ENCODE measurements at places on chromosomes 2 and 18. TPM values are rescaled to one million over a fixed set of nuclear protein-coding genes. Genes with fewer than 3 reads are reported as not detected.

Gene SMYD5
- total RNA-seq, result 19.7 TPM

Gene TMEM198
- 0.18 TPM for total RNA-seq

Gene WNT6
- not detected for total RNA-seq

DNA sequence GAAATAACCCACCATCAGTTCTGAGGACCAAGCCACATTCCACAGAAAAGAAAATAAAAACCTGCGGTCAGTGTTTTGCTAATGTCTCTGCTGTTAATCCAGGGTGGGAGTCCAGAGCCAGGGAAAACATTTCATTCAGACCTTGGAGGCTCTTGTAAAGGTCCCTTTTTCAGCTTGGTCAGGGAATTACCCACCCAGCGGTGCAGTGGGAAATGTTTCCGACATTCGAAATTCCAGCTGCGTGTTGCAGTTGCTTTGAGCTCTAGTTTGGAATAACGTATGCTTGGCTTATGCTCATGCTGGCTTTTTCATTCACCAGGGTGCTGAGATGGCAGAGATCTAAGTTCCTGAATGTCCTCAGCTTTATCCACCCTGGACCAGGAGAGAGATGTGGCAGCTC lies 219.1 kb downstream of the TRIB2 start:
- no peak for DNase-seq

Gene UGT1A5
- not detected for total RNA-seq

DNA sequence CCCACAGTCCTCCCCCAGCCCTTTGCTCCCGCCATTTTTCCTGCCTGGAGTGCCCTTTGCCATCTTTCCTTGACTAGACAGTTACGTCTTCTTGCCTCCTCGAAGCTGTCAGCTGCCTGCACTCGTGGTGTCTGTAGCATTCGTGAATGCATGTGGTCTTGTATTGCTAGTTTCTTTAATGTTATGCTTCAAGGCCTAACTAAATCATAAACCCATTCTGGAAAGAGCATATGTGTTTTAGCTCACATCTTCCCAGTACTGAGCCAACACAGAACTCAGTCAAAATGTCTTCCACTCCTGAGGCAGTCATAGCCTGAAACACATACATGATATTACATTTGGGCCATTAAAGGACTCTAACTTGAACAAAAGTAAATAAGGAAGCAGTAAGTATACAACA lies 35.6 kb downstream of the SPC25 start:
- DNase-seq, result no peak

Gene HNMT
- total RNA-seq, result 14.2 TPM

GRCh38 chr18:62396967-62397366 lies 71.9 kb downstream of the TNFRSF11A start:
- no peak for DNase-seq

DNA sequence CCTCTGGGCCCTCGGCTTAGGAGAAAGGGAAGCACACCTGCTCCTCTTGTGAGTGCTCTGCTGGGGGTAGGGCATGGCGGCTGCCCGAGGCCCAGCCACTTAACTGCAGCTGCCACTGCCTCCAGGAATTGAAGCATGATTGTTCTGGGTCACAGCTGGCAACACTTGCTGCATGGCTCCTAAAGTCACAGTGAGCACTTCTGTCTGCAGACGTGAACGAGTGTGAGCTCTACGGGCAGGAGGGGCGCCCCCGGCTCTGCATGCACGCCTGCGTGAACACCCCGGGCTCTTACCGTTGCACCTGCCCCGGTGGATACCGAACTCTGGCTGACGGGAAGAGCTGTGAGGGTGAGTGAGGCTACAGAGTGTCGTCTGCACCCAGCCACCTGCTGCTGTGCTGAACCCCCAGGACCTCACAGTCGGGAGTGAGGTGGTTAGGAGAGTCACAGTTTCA lies 44.4 kb downstream of the FBLN7 start:
- DNase-seq, result no peak

Gene APOB
- total RNA-seq, result under 0.01 TPM

DNA sequence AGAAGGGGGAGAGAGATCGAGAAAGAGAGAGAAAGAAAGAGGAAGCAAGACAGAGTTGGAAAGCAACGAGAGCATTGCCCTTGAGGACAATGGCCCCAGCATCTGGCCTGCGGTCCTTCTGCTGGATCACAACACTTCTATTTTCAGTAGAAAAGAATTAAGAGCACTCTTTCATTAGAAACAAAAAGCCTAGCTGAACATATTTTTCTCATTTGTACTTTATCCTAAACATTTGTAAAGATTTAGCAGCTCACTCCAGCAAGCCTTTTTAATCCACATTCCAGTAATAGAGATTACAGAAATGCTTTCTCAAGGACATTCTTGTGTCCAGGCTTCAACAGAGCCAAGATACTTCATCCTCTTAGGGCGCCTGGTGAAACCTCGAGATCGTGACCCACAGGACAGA lies 31.6 kb upstream of the AFF3 start:
- no peak for DNase-seq

DNA sequence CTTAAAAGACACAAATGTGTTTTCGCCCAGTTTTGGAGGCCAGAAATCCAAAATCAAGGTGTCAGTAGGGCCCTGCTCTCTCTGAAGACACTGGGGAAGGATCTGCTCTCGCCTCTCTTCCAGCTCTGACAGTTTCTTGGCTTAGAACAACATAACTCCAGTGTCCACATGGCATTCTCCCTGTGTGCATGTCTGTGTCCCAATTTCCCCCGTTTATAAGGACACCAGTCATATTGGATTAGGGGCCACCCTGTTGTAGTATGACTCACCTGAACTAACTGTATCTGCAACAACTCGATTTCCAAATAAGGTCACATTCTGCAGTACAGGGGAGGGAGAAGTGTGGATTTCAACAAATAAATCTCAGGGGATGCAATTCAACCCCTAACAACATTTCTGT lies 263.2 kb downstream of the SS18 start:
- DNase-seq, result no peak

DNA sequence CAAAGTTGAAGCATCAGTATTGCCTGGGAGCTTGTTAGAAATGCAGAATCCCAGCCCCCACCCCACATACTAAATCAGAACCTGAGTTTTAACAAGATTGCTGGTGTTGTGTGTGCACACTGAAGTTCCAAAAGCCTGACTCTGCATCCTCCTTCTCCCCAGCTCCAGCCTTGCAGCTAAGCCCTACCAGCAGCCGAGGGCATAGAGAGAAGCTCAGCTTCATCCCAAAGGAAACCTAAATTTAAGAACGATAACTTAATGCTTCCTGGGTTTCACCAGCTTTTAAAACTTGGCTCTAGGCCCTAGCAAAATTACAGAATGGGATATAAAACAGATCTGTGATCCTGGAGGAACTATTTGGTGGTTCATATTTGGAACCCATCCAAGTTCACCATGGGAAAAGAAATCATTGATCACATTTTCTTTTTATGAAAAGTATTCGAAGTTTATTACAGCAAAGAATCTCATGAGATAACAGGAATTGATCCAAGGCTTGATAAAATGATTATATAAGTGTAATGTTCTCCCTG lies 11.1 kb downstream of the SMYD1 start:
- no peak for DNase-seq

GRCh38 chr2:143705108-143705707 lies 576.0 kb downstream of the ARHGAP15 start:
- DNase-seq, result peak; percentile 76

Gene NEB
- under 0.01 TPM for total RNA-seq

GRCh38 chr2:105924932-105925331 lies 180.2 kb downstream of the NCK2 start:
- DNase-seq, result no peak

Gene DHRS9
- total RNA-seq, result not detected

Gene DUSP19
- total RNA-seq, result 1.4 TPM

DNA sequence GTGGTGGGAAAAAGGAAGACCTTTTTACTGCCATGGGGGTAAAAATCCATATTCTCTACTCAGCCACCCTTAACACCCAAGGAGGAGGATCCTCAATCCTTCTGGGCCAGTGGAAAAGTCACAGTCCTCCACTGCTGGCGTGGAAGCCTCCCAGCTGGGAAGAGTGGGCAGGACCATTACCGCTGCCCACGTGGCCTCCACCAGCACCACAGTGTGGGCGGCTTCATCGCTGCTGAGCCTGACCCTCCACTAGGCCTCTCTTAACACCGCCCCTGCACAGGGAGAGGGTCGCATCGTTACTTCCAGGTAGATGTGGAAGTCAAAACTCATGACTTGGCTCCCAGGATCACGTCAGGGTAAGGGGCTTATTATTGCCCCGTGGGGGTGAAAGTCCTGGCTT lies 656.5 kb downstream of the SUCLG1 start:
- DNase-seq, result no peak

DNA sequence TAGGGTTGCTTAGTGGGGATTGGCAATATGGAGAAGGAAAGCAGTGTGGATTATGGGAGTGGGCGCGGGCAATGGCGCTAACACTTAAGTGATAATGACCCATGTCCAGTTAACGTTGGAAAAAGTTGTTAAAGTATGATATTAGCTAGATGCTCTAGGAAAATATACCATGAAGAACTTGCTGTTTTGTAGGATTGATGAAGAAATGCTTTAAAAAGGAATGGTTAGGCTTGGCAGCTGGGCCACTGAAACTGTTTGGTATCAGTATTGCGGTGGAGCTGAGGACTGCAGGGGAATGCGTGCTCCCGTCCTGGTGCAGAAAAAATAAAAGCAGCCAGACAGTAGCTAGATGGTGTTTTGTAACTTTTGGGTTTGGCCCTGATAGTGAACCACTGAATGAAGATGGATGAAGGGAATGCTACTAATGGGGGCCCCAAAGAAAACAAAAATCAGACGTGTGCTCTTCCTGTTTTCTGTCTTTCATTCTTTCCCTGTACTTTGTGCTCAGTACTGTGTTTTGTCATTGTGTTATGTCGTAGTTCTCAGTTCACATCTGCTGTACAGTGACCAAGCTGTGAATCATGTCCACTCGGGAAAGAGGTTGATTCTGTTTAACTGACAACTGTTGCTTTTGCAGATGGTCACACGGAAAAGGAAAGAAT lies 999 bp downstream of the INSIG2 start:
- DNase-seq, result peak; percentile 58

GRCh38 chr2:45930396-45930792 lies 278.9 kb downstream of the PRKCE start:
- peak; percentile 74 for DNase-seq

DNA sequence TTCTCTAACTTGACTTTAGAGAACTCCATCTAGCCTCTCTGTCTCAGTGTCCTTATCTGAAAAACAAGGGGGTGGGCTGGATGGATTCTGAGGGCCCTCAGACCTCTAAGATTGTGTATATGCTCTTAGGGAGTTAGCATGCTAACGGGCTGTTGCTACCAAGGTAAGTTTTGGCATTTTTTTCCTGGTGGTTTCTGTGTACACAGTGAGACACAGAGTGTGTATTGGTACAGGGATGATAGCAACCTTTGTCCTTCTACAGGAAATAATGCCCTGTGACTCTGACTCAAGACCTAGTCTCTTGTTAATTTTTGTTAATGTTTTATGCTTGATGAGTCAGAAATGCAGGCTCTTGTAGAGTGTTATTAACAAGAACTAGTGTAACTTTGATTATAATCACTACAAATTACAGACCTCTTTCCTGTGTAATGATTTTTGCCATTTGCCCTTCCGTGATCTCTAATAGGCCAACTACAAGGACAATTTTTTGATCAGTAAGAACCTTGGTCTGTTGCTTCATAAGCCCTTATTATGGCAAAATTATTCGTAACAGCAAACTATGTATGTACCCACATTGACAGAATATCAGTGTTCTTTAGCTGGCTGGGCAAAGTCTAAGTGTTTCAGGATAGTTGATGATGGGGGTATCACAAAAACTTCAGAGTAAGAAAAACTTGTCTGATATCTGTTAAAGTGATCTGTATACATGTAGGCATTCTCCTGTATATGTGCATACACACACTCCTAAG lies 89.7 kb downstream of the SPTBN1 start:
- peak; percentile 67 for DNase-seq

Gene ATP6V1C2
- total RNA-seq, result not detected

GRCh38 chr2:102940684-102941083 lies 178.9 kb downstream of the TMEM182 start:
- DNase-seq, result no peak

GRCh38 chr2:134639265-134639664 lies 79.5 kb downstream of the TMEM163 start:
- DNase-seq, result no peak

DNA sequence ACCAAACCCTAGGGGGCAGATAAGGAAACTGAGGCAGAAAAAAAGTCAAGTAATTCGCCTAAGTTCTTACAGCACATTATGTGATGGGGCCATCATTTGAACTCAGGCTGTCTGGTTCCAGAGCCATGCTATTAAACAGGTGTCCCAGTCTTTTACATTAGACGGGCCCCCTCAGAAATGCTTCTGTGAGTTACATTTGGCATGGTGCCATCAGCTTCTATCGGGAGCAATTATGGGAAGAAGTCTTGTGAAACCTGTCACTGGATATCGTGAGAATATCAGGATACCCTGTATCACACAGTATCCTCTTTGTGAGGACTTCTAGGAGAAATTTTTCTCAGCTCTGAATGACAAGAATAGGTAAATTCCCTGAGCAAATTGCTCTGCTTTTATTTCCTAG lies 143.7 kb upstream of the NOSTRIN start:
- no peak for DNase-seq

DNA sequence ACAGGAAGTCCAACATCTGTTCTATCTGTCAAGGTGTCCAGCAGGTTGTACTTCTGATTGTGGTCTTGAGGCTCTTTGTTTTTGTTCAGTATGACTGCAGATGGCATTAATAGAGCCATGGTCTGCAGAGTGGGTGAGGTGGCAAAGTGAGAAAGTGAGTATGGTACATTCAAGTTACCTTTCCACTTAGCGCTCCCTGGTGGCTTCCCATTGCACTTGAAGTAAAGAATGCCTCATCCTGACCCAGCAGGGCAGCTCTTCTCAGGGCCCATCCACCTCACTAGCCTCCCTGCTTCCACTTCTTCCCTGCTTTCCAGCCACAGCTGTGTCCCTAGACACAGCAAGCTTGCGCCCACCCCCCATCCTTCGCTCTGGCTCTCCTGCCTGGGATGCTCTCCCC lies 148.0 kb upstream of the ALPP start:
- DNase-seq, result peak; percentile 17

Gene ONECUT2
- under 0.01 TPM for total RNA-seq

Gene DPP4
- total RNA-seq, result 24.2 TPM
